ENCODE measurements at places on chromosomes 7 and 10.

GRCh38 chr7:75920431-75921161 is 5.6 kb downstream of the POR start:
- no peak for DNase-seq

DNA sequence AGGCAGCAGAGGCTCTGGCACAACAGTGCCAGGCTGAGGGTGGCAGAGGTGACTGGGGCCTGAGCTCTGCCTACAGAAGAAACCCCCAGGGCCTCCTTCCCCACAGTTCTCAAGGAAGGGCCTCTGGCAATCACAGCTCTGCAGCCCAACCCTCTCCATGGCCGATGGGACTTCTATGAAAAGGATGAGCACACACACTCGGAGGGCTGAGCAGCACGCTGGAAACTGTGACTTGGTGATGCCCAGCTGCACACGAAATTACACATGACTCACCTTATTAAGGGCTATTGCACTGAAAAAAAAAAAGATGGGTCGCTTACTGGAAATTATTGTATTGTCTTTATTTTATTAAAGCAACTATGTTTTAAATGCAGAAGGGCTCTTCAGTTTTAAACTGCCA is 42.9 kb upstream of the LRRC18 start:
- no peak for DNase-seq

GRCh38 chr10:11145495-11145855 is 127.8 kb downstream of the CELF2 start:
- no peak for DNase-seq

DNA sequence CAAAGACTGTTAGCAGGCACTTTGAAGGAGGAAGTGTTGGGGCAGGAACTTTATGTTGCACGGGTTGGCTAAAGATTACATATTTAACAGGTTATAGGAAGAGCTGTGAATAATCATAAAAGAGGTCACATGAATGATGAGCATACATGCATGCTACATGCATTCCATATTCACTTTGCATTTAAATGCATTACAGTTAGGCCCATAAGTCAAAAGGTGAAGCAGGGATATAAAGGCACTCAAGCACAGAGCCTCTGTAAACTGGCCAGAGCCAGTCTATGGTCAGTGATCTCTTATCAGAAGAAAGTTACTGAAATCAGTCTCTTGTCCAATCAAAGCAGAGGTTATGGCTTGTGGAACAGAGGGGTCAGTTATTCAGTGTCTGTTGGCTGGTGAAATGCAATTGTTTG is 7.3 kb upstream of the ANKRD7 start:
- DNase-seq = no peak

GRCh38 chr10:19200211-19200610 is 151.6 kb downstream of the MALRD1 start:
- DNase-seq = no peak

GRCh38 chr10:24935504-24936292 is 16.7 kb downstream of the PRTFDC1 start:
- no peak for DNase-seq

DNA sequence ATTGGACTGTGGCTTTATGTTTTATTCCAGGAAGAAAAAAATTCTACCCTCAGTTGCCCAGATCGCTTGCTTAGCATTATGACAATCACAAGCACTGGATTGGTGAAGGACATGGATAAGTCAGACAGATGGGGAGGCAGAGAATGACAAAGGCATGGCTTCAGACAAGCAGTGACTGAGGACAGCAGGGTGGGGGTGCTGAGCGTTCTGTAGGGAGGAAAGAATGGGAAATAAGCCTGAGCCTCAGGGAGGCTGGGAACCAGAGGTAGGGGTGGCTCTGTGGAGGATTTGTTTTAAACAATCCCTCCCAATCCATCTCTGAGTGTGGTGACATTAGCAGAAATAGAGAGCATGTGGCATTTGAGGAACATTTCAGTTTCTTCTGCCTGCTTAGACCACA is 896.9 kb downstream of the CCSER2 start:
- no peak for DNase-seq
